ENCODE measurements at places on chromosomes 12 and 14.
A peak's percentile ranks its signal among the peaks of the same experiment; 100 is the strongest.

DNA sequence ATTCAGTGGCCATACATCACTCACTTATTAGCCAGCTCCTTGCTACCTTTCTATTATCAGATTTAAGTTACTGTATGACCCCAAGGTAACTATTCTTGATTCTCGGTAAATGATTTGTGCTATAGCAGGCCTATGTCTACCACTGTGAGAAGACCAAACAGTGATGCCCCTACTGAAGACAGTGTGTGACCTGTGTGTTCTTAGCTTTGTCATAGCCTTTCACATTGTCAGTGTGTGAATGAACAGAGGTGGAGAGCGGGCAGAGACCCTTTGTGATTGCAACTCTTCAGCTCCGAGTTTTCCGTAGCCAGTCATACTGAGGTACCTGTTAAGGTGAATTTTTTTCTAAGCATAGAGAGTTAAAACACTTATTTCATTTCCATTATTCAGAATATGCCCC is 294.0 kb downstream of the LRFN5 start:
- DNase-seq, result no peak

GRCh38 chr14:84458881-84459280 is 1071.1 kb upstream of the FLRT2 start:
- DNase-seq, result no peak

DNA sequence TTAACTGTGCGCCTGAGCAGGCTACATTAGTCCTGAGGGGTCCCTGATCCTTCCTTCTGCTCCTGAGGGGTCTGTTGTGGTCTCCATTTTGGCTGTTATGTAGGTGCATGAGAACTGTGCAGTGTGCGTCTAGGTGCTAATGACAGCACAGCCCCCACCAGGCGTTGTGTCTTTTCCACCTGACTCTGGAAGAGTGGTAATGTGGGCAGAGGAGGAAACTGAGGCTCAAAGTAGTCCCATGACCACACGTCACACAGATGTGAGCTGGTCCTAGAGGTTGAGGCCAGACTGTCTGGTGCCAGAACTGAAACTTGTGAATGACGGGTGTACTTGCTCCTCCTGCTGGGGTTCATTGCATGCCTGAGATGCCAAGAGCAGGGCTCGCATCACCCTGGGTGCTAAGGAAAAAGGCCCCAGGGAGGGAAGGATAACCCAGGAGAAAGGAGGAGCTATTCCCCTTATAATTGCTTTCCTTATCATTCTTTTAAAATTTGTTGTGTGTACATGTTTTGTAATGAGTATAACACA is 111.8 kb downstream of the SLC25A47 start:
- no peak for DNase-seq

DNA sequence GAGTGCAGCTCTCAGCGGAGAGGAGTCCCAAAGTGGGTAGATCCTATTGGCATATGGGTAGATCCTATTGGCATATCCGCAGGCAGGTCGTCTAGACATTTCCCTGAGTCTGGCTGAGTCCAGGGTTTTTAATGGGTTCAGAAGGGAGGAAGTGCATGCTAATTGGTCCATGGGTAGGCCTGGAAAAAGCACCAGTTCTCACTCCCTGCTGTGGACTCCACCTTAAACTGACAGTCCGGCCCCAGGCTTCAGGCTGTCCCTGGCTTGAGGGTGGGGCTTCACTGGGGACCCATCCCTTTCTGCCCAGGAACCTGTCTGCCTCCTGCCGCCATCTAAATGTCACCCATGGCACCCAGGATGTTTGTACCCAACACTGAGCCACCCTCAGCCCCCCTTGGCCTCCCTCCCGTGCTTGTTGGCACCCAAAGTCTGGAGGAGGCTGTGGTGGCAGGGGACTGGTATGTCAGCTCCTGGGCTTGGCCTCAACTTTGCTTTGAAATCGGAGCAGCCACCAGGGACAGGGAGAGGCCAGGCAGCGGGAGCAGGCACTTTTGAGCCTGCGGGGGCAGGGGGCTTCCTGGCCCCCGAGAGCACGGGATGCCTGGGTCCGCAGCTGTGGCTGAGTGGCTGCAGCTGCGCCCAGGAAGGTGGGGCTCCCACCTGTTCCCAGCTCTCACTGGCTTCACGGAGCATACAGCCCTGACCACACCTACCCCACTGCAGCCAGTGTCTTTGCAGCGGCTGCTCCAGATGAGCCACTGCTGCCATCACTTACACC is 29.6 kb upstream of the YAF2 start:
- DNase-seq, result no peak

DNA sequence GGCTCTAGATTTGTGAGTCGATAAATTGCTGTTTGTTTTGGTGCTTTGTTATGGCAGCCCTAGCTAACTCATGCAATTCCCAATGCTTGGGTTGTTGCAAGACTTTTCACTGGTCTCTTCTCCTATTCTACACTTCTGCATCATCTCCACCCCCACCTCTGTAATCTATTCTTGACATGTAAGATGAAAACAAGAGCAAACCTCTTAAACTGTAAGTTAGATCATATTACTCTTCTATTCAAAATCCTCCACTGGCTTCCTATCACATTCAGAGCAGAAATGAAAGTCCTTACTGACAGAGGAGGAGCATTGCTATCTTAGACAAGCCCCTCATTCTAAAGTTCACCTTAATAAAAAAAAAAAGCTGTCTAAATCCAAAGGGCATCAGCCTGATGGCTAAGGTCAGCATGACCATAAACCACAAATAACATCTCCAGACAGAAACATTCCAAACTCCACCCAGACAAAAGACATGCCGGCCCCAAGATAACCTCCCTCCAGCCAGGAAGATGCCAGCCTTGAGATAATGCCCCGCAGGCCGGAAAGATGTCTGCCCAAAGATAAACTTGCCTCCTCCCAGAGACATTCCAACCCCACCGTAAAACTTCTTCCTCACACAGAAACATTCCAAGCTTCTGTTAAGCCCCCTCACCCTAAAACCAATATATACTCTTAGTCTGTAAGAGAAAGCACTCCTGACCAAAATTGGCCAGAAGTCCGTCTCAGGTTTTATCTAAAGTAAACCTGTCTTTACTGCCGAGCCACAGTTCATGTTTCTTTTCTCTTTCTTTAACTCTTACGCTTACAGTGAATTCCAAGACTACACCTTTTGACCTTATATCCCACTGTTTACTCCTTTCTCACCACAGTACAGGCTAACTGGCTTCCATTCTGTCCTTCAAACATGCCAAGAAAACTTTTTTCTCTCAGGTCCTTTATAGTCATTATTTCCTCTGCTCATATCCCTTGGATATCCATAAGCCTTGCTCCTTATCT is 308.9 kb downstream of the KCNH5 start:
- DNase-seq, result no peak

- DNase-seq, result no peak
These were observed 71.0 kb downstream of the RFLNA start for GRCh38 chr12:124365726-124366430.

GRCh38 chr12:122265886-122266229 is 436 bp downstream of the VPS33A start:
- DNase-seq, result no peak

- no peak for DNase-seq
These were observed 6.0 kb upstream of the STK38L start for GRCh38 chr12:27237790-27238771.

GRCh38 chr12:113174461-113175384 is 10.6 kb downstream of the DDX54 start:
- peak; percentile 77 for DNase-seq

DNA sequence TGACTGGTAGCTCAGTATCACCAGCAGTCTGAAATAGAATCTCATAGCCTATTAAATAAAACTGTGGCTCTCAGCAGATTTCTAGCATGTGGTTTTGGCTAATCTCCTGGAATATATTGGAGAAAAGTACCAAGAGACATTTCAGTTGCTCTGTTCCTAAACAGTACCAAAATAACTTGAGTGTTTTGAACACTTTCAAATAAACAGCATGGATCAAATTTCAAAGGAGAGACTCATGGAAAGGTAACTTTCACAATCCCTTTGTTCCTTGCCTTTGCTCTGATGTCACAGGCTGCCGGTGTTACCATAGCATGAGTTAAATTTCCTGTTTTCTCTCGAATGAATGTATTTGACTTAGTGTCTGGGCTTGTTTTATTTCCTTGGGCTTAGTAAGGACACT is 3.4 kb downstream of the ARG2 start:
- DNase-seq, result no peak

DNA sequence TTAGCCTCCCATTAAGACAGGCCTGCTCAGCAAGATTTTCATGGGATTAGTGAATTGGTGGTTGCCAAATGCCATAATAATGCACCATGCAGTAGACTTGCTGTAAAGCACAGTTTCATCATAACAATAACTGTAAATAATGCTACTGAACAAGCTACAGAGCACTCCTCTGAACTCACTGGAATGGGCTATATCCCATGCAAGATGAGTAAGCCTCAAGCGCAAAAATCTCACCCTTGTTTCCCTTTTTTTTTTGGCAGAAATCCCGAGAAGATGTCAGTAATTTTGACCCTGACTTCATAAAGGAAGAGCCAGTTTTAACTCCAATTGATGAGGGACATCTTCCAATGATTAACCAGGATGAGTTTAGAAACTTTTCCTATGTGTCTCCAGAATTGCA is 145.9 kb upstream of the HIF1A start:
- no peak for DNase-seq

DNA sequence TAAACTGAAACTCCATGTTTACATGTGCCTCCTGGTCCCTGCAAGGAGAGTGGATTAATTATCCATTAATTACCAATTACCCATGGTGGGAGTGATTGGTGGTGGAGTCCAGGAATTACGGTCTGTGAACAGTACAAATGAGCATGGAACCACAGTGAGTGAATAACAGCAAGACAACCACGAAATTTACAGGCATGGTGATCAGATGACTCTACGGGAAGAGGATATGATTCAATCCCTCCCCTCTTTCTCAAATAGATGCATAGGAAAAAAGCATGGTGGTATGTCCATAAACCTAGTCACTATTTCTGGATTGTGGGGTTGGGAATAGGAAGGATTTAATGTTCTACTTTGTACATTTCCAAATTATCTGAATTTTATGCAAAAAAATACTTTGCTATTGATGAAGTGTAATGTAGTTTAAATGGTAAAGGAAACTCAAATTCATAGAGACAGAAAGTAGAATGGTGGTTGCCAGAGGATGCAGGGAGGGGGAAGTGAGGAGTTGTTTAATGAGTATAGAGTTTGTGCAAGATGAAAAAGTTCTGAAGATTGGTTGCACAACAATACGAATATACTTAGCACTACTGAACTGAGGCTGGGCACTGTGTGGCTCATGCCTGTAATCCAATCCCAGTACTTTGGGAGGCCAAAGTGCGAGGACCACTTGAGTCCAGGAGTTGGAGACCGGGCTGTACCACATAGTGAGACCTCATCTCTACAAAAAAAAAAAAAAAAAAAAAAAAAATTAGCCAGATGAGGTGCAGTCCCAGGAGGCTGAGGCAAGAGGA is 41.2 kb upstream of the C12orf75 start:
- DNase-seq, result no peak

- DNase-seq, result no peak
These were observed 89.9 kb upstream of the IGF1 start for GRCh38 chr12:102570256-102570655.

DNA sequence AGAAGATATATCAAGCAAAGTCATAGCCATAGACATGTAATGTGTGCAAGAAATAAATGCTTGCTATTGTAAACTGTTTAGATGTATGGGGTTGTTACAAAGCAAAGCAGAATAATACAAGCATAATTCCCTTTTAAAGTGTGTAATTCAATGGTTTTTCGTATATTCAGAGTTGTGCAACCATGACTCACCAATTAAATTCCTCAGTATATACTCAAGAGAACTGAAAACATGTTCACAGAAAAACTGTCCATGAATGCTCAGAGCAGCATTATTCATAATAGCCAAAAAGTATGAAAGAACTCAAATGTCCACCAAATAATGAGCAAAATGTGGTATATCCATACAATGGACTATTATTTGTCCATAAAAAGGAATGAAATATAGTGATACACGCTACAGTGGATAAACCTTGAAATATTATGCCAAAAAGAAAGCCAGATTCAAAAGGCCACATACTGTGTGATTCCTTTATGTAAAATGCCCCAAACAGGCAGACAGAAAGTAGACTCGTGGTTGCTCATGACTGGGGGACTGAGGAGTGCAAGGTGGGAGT is 9.3 kb downstream of the GXYLT1 start:
- no peak for DNase-seq

GRCh38 chr12:131379738-131380137 is 331.2 kb upstream of the SFSWAP start:
- DNase-seq, result no peak

GRCh38 chr12:125125271-125125670 is 60.0 kb downstream of the AACS start:
- DNase-seq, result no peak

GRCh38 chr14:60495946-60496345 is 10.1 kb upstream of the C14orf39 start:
- no peak for DNase-seq

- DNase-seq, result no peak
These were observed 121.1 kb downstream of the PRMT8 start for GRCh38 chr12:3611860-3612703.

DNA sequence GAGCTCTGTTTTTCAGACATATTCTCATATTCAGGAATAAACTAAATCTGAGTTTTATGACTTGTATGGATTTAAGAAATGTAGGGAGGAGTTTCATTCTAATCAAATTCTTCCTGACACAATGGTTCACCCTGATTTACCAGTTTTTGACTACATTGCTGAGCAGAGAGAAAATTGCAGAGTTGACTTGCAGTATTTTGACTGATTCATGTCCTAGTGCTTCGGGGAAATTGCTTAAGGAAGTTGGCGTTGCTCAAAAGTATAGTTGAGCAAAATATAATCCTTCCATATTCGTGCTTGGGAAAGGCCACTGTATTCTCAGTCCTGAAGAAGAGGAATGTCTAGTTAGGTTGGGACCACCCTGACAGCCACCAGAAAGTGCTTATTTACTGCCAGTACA is 1.3 kb upstream of the TWF1 start:
- DNase-seq, result no peak

GRCh38 chr12:31325524-31325875 is 450 bp downstream of the SINHCAF start:
- DNase-seq, result no peak

GRCh38 chr14:101132588-101132987 is 229.1 kb upstream of the RTL1 start:
- DNase-seq, result no peak

DNA sequence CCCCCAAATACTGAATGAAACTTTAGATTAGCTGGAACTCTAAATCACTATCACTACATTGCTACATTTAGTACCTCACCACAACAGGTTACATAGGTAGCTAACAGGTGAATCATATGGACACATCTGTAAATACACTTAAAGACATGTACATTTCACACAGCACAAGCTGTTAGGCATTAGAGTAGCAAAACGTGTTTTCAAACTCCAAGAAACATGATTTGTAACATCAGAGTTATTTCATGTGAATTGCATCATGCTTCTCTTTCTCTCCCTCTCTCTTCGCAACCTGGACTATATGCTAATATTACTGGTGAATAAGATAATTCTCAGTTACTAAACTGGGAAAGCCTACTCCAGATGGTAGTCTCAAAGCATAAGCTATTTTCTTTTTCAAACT is 4.3 kb downstream of the SEL1L start:
- no peak for DNase-seq
